ENCODE measurements at places on chromosomes 3 and 15. TPM values are rescaled to one million over a fixed set of nuclear protein-coding genes. Genes with fewer than 3 reads are reported as not detected.

The CDHR4 gene
- not detected for total RNA-seq

The SLC25A26 gene
- 20.9 TPM for total RNA-seq

The MYO5A gene
- total RNA-seq: 45.4 TPM

The INSYN1 gene
- 8.0 TPM for total RNA-seq

The ENTPD3 gene
- total RNA-seq: not detected

- peaks cover 26% of the 10 kb centered on the region for H3K27me3 ChIP-seq
- no peak overlapping the region for H3K4me3 ChIP-seq
- H3K27ac ChIP-seq: no peak overlapping the region
- peak; percentile 93 for DNase-seq
Measured at GRCh38 chr15:69058830-69059556, 44.5 kb downstream of the NOX5 start.

The COX5A gene
- total RNA-seq: 154 TPM

DNA sequence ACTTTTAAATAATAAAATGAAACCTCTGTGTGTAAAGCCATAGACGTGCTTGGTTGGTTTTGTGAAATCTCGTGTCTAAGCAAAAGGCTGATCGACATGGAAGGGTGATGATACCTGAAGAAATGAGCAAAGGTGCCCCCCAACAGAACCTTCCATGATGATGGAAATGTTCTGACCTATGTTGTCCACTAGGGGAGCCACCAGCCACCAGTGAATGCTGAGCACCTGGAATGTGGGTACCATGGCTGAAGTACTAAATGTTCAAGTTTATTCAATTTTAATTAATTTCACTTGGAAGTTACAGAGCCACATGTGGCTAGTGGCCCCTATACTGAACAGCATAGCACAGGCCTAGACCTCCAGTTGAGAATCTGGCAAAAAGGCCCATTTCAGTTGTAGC is 158.8 kb downstream of the POLR2M start:
- peaks cover 1% of the 10 kb centered on the region for H3K4me1 ChIP-seq
- DNase-seq: no peak
- no peaks in the 10 kb centered on the region for H3K36me3 ChIP-seq

The CLDN16 gene
- not detected for total RNA-seq

DNA sequence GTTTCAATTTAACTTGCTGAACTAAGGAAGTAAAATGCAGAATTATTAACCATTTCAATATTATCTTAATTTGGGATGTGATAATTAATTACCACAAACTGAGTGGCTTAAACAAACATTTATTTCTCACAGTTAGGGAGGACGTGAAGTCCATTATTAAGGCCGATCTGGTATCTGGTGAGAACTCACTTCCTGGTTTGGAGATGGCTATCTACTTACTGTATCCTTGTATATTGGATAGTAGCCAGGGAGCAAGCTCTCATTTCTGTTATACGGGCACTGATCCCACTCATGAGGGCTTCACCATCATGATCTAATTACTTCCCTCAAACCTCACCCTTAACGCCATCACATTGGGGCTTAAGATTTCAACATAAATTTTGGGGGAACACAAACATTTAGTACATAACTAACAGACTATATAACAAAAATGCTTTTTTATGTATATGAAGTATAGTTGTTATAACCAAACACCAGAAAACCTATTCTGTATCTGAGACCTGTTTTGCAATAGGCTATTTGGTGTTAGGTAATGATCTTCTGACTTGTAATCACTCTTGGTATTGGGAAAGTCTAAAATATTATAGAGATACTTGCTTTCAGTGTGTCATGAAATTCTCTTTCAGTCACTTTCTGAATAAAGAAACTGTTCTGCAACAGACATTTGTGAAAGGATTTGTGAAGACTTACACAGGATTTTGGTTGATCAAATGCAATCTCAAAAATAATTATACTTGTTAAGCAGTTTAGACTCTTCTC is 4.7 kb upstream of the KPNA4 start:
- DNase-seq: no peak
- peaks cover 14% of the 10 kb centered on the region for H3K4me1 ChIP-seq
- peaks cover 9% of the 10 kb centered on the region for H3K36me3 ChIP-seq

DNA sequence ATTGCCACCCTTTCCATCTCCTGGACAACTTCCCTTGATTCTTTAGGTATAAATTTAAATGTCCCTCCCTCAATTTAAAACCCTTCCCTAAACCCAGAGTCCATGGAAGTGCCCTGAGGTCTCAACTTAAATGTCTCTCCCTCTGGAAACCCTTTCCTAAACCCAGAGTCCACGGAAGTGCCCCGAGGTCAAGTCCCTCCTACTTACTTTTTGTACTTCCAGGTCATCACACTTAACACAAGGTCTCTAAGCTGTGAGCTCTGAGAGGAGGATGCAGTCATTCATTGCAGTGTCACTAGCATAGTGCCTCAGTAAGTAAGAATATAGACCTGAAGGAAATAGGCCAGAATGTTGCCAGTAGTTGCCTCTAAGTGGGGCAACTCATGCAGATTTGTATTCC is 78.2 kb upstream of the BNC1 start:
- DNase-seq: no peak
- peaks cover 37% of the 10 kb centered on the region for H3K27me3 ChIP-seq
- no peak overlapping the region for H3K4me3 ChIP-seq
- no peak overlapping the region for H3K27ac ChIP-seq
- peaks cover 10% of the 10 kb centered on the region for H3K4me1 ChIP-seq

DNA sequence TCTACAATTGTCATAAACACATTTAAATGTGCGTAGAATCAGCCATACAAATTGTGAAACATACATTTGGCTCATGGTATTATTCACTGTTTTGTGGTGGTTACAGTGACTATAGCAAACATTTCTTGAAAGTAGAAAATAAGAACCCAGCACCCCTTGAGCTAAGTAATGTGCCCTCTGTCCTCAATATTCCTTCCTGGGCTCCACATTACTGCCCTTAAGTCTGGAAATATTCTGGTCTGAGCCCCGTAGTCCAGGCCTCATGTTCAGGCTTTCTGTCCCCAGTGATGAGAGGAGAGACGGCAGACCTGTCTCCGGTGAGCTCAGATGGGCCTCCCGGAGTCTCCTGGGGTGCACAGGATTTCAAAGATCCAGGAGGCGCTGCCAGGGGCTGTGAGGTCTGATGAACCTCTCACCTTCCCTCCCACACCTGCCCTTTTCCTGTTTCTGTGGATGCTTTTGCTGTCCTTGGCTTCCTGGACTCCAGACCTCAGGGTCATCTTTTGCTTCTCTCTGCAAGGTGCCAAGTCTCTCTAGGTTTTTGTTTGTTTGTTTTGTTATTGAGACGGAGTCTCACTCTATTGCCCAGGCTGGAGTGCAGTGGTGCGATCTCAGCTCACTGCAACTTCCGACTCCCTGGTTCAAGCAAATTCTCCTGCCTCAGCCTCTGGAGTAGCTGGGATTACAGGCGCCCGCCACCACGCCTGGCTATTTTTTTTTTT is 8.8 kb upstream of the MUC20 start:
- H3K4me3 ChIP-seq: no peak overlapping the region
- H3K27me3 ChIP-seq: peaks cover 5% of the 10 kb centered on the region
- DNase-seq: no peak

- H3K27me3 ChIP-seq: no peaks in the 10 kb centered on the region
- no peak for DNase-seq
- peaks cover 4% of the 10 kb centered on the region for H3K4me1 ChIP-seq
- H3K36me3 ChIP-seq: no peaks in the 10 kb centered on the region
- no peak overlapping the region for H3K27ac ChIP-seq
- no peak overlapping the region for H3K4me3 ChIP-seq
Measured at GRCh38 chr3:29949131-29949530, 657.3 kb upstream of the TGFBR2 start.

The LOXL1 gene
- total RNA-seq: 417 TPM
